ENCODE measurements at places on chromosomes 4 and X.

DNA sequence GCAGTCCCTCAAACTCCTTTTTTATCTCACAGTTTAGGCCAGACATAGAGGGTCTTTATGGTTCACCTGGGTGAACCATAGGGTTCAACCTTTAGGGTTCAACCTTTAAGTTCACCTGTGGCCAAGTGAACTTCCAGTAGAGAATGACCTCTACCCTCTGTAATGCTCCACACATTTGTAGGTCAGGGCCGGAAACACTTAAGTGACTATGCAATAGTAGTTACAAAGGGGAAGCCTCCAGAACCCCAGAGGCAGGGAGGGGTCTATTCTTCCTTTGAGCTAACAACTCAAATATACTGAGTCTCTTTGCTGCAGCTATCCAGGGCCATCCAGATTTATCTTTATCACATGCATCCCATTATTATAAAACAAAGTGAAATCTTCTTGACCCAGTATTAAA, 100.0 kb downstream of the LARP1B start:
- no peak for DNase-seq

DNA sequence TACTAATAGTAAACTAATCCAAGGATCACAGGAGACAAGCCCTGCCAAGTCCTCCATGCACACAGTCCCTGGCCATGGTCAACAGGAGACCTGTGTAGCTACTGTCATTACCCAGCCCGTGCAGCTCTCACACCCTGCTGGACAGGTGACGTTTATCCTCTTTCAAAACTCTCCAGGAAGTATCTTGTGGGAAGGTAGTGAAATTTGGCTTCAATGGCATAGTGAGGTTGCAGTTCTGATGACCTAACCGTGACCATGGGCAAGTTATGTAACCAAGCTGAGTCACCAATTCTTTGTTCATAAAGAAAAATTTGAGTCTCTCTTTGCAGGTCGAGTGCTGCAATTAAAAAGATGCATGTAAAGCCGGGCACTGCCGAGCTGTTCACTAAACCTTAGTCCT, 11.3 kb upstream of the SLC2A9 start:
- DNase-seq = peak; percentile 80

DNA sequence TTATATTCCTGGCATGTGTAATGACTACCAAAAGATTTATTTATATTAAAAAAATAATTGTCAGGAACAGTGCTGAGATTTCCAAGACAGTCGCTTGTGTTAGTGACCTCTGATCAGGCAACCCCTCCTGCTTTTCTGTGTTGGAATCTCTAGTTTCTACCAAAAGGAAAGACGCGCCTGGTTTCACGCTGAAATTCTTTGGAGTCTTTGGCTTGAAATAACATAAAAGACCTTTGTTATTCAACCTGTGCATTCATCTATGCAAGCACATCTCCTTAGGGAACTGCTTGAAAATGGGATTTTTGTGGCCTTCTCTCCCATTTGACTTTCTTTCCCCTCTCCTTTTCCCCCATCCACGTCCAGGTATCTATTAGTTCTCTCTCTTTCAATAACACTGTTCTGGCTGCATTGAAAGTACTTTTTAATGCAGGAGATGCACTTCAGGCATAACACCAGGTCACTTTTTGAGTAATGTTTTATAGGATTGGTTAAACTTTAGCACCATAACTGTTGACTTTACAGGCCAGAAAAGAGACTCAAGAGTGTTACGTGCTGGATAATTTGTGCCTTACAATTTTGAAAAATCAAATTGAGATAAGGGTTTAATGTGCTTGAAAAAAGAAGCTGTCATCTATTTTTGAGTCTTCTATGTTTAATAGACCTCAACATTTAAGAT, 172.7 kb downstream of the GPAT3 start:
- no peak for DNase-seq

DNA sequence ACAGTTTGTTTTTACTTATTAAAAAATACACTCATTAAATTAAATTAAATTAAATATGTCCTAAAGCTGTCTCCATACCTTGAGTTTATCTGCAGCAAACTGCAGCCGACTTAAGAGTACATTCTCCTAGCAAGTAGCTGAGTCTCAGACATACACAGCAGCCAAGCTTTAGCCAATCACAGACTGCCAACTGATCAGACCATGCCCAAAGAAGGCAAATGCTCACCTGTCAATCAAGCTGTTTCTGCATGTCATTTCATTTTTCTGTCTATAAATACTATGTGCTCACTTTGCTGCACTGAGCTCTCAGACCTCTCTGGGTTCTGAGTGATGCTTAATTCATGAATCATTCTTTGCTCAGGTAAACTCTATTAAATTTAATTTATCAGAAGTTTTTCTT, 280.9 kb upstream of the EPHA5 start:
- DNase-seq = no peak

DNA sequence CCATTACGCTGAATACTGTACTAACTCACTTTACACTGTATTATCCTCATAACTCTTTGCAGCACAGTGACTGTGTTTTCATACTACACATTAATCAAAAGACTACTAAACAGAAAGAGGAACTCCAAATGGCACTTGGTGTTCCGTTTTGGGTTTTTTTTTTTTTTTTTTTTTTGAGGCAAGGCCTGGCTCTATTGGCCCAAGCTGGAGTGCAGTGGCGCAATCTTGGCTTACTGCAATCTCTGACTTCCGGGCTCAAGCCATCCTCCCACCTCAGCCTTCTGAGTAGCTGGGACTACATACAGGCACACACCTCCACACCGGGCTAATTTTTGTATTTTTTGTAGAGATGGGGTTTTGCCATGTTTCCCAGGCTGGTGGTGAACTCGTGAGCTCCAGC, 10.7 kb downstream of the KLHL8 start:
- peak; percentile 56 for DNase-seq

DNA sequence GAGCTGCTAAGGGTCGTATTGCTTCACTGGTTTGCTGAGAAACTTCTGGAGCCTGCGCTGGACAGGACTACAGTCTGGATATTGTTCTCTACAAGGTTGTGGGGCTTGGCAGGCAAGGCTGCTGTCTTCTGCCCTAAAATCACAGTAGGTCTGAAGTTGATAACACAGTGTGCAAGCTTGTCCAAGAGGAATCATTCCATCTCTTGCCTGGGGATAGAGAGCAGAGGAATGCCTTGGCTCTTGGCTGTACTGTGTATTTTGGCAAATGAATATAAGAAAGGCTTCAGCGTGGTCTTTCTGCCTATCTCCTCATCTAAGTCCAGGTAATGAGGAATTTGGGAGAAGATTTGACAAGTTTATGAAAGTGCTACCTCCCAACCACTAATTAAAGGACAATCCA, 9.4 kb upstream of the RASL11B start:
- no peak for DNase-seq

- DNase-seq = peak; percentile 36
Measured at GRCh38 chr4:5184606-5185005, 133.3 kb downstream of the STK32B start.

DNA sequence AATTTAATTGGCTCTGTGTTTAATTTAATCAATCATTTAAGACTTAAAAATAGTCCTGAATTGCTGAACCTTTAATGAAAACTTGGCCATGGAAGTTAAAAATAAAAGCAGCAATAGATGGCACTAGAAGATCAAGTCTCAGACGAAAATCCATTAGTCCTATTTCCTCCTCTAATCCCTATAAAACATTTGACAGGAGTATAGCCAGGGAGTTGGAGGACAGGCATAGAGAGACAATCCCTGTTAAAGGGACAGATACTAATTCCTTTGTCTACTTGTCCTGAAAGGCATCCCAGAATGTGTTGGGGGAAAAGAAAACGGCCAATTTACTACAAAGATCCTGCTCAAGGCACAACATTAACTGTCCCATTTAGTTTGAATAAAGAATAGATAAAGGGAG, 276.3 kb upstream of the TACR3 start:
- DNase-seq = no peak

GRCh38 chr4:82561786-82562563, at the start of gene TMEM150C:
TMEM150C (minus strand) TSS chr4:82561988; CDS start chr4:82504657, 57,331 bp downstream.
- DNase-seq = peak; percentile 6

DNA sequence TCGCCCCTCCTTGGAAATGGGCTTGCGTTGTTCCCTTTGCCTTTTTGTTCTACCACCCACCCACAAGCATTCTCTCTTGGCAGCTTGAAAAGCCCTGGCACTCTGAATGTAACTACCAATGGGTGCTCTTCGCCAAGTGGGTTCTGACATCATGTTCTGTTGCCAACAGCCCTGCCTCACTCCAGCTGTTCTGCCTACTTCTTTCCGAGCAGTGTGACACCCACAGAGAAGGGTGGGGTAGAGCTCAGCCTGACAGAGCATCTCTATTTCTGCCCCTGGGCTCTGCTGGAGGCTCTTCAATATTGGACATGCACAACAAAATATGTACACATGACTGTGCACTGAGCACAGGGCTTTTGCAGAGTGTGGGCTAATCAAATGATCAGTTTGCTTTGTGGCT, 15.6 kb upstream of the EXOSC9 start:
- DNase-seq = peak; percentile 87

DNA sequence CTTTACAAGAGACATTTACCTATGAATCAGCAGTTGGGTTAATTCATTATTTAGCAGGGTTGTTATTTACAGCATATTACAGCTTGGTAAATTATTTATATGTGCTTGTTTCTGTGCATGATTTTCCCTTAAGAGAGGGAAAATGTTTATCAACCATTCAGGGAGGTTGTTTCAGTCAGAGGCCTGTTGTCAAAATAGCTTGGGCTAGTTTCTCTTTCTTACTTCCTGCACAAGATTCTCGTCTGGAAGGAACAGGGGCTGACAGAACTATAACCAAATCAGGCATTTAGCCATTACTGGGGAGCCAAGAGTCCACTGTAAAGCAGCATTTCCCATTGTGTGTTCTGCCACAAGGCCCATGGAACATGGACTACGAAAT, 135.8 kb downstream of the HS6ST2 start:
- DNase-seq = no peak

GRCh38 chr4:172651961-172652360, 516.6 kb upstream of the GALNT7 start:
- no peak for DNase-seq

- no peak for DNase-seq
Measured at GRCh38 chr4:4558881-4559280, 17.0 kb upstream of the STX18 start.

DNA sequence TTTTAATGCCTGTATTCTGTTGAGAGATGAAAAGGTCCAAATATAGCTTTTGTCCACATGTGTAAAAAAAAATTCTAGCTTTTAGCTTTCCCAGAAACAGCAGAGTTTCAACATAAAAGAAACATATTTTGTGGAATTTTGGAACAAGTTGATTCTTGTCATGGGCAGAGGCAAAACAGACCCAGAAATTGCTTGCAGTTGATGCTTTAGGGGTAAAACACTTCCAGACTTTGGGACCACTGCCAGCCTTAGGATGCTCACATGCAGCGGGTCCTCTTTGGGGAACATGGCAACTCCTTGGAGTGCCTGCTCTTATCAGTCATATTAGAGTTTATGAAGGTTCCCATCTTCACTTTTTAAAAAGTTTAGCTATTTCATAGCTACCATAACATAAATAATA, 30.4 kb downstream of the DCLK2 start:
- DNase-seq = peak; percentile 75

- no peak for DNase-seq
Measured at GRCh38 chr4:80713409-80713808, 317.1 kb upstream of the BMP3 start.

GRCh38 chr4:147755561-147756295, 23.8 kb downstream of the ARHGAP10 start:
- peak; percentile 61 for DNase-seq

- no peak for DNase-seq
Measured at GRCh38 chr4:77581724-77582123, 23.9 kb upstream of the CXCL13 start.

- peak; percentile 42 for DNase-seq
Measured at GRCh38 chr4:153153339-153153871, 50.8 kb upstream of the TRIM2 start.

DNA sequence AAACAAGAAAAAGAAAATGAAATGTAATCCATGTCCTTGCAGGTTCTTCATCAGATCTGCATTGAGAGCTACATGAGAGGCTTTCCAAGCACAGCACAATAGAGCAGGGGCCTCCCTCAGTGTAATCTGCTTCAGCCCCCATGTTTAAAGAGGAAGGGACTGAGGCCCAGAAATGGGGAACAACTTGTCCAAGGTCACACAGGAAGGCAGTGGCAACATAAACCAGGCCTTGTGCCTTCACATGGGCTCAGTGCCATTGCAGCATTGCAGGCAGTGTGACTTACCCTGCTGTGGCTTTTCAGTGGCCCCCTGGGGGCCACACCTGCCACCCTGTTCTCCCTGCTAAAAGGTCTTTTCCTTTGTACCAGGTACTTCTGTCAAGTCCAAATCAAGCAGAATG, 20.9 kb upstream of the CD99L2 start:
- DNase-seq = no peak

DNA sequence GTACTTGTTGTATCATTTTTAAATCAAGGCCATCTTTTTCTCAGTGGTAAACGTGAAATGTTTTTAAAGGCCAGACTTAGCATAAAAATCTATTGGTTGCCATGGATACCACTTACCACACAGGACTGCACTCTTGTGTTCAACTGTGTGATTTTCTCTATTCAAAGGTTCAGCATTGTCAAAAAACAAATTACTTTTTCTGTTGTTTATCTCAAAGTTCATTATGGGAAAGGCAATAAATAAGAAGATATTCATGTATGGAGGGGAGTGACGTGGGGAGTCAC, 231.0 kb upstream of the GATB start:
- no peak for DNase-seq

GRCh38 chr4:112410364-112410763, 105.6 kb downstream of the NEUROG2 start:
- no peak for DNase-seq

DNA sequence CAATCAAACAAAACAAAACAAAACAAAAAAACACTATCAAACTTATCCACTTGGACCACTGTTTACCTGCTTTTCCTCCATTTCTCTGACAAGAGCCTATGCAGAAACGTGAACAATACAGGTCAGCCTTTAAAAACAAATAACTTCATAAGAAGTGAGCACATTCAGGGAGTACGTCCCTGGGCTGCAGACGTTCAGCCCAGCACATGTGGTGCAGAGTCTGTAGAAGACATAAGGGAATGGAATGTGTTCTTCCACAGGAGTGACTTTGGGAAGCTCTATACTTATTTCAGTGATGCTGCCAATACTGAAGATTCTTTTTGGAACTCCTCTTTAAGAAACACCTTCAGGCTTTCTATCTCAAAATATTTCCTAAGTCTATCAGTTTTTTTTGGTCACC, 120.6 kb downstream of the SPRY1 start:
- no peak for DNase-seq

DNA sequence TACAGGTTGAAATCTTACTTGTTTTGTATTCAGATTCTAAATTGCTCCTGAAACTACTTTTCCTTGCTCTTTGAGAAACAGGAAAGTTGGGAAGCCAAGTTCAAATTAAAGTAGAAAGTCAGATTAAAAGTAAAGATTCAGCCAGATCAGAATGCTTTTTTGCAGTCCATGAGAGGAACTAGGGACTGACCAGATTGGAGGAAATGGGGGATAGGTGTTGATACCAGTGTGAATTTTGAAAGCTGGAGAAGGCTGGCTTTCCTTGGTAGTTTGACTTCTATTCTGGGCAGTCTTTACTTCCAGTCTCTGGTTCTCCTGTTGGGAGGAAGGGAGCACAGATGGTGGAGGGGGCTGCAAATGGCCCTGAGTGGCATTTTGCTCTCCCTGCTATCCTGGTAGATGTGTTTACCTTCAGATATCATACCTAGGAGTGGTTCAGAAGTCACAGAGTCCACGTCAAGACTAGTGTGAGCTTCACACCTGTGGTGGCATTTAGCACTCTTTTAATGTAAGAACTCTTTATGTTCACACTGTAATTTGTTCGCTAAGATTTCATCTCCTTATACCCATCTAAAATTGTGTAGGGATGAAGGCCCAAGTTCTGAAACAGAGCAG, 68.8 kb downstream of the FNIP2 start:
- DNase-seq = no peak

- DNase-seq = peak; percentile 94
Measured at GRCh38 chr4:112889619-112890527, 159.6 kb upstream of the ANK2 start.
